ENCODE measurements at places on chromosomes 3 and 15.

GRCh38 chr3:46662771-46663551, 30.5 kb downstream of the ALS2CL start:
- peak; percentile 95 for DNase-seq

DNA sequence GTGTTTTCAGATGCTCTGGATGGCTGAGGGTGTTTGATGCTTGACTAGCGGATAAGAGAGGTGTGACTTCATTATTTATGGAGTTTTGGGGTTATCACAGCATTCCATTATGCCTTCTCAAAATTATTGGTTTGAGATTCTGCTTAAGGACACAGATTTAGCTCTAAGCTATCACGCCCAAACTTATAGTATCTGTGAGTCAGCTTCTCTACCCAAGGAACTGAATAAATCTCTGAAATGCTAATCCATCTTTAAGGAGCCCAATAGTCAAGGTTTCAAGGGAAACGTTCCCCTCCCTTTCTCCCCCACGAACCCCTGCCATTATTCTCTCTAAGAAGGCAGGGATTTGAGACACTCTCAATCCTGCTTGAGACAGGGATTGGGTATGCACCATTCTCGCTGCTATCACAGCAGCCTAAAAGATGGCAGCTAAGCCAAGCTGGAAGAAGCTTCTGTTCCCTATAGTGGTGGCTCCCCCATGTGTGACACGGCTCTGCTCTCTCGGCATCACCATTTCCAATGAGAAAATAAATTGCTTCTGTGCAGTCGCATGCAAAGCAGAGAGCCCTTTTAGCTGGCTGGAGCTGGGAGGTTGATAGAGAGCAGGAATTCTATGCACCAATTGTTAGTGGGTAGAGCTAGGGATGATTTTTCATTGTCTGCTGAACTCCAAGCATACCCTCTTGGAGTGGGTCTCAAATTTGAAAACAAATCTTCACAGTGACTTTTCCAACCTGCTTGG, 151.1 kb downstream of the IL20RB start:
- no peak for DNase-seq

- no peak for DNase-seq
Measured at GRCh38 chr3:60841355-60841754, 409.9 kb downstream of the FHIT start.

DNA sequence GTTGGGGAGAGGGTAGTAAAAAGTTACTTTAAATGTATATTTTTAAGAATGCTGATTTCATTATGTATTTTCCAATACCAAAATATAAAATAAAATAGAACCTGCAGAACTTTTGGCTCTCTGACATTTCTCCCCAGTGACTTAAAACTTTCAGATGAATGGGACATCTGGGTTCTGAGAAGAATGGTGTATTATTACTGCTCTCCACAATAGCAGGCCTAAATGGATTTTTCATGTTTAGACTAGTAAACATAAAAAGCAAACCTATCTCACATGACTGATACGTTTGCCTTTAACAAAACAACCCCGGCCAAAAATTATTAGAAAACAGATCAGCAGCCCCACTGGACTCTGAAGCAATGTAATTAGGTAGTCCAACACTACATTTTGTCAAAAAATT, 73.8 kb downstream of the FHIT start:
- DNase-seq, result no peak

- no peak for DNase-seq
Measured at GRCh38 chr15:67098768-67099282, 33.4 kb downstream of the SMAD3 start.

DNA sequence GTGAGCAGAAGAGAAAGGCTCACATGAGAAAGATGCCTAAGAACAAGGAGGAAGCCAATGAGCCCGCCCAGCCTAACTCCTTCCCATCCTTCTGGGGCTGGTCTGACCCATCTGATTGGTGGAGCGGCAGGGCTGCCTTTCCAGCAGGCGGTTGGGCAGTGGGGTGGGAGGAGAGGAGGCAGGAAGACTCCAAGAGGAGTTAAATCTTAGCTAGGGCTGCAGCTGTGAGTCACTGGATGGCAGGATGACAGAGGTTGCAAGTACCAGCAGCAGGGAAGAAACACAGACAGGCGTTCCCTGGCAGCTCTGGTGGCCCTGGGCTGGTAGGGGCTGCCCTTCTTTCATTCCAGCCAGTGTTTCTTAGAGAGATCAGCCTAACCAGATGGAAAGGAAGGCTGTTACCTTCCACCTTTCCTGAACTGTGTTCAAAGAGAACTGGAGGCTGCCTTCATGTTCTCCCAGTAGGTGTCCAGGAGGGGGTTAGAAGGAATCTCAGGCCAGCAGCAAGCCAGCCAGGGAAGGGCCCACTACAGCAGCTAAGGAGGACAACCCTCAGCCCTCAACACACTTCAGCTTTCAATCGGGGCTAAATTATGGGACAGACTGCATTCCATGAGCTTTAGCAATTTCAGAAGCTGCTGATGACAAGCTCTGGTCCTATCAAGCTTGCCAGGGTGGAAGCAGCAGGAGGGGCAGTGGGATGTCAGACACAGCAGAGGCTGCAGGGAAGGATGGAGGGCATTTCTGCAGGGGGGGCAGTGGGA, 50.3 kb downstream of the CHSY1 start:
- DNase-seq, result peak; percentile 50

- no peak for DNase-seq
Measured at GRCh38 chr3:62332835-62333244, 40.5 kb downstream of the FEZF2 start.

GRCh38 chr3:33883951-33884561, 85.6 kb downstream of the PDCD6IP start:
- DNase-seq, result peak; percentile 92
